ENCODE measurements at places on chromosomes 3 and 15.
A peak's percentile ranks its signal among the peaks of the same experiment; 100 is the strongest.

GRCh38 chr3:41394896-41395295 lies 195.6 kb downstream of the CTNNB1 start:
- no peak for DNase-seq

GRCh38 chr3:48411041-48411588 lies 18.8 kb downstream of the PLXNB1 start:
- DNase-seq, result no peak

- no peak for DNase-seq
These were observed 1371.6 kb downstream of the NSUN3 start for GRCh38 chr3:95434491-95434890.

DNA sequence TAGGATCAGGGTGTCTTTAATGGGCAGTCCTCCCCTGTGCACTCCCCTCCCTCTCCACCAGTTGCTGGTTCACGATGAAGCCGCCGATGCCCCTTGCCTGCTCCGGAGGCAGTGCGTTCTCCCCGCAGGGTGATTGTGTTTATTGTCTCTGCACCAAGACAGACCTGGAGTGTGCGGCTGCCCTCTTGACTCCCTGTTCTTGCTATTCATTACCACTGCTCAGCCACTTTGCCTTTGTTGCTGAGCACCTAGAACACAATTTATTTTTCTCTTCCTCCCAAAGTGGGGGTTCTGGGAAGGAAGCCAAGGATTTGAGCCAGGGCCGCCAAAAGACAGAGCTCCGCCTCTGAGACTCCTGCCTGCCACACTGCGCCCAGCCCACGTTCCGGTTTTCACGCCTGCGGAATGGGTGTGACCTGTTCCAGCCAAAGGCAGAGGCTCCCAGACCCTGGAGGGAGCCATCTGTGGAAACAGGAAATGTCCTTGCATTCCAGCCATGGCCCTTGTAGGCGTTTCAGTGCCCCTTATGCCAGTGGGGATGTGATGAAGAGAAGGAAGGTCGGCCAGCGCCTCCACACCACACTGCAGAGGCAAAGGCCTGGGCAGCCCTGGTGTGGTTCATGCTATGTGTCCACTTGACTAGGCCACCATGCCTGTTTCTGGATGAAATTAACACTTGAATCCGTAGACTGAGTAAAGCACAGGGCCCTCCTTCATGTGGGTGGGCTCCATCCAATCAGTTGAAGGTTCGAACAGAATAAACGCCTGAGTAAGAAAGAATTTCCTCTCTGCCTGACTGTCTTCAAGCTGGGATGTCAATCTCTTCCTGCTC lies 85.8 kb downstream of the HMG20A start:
- no peak for DNase-seq

DNA sequence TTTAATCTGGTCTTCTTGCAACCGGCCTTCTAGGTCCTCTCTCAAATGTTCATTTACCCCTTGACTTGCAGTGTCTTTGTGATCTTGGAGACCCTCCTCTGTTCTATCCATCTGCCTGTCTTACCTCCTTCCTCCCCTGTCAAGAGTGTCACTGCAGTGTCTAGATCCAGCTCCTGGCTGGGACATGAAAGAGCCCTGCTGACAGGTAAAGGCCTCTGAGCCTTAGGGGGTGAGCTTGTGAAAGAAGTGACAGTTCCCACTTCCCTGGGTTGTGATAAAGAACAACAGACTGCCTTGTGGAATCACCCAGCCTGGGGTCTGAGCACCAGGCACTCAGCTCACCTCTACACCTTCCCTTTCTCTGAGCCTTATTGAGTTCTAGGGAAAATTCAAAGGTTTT lies 68.0 kb downstream of the CDC25A start:
- no peak for DNase-seq

DNA sequence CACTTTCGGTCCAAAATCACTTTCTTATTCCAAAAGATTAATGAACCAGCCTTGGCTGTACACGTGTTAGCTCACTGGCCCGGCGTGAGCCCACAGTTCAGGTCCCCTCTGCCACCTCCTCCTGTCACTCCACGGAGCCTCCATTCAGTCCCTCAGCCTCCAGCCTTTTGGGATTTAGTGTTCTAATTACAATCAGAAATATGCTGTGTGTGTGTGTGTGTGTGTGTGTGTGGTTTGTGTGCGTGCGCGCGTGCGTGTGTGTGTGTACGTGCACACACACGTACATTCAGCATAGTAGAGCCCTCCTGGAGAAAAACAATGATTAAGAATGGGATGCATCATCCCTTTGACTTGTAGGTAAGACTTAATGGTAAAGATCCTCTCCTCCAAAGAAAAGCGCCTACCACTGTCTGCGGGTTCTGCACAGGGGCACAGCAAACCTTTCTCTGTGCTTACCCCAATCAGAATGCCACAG lies 801 bp downstream of the CA12 start:
- DNase-seq, result no peak

GRCh38 chr3:181174676-181175233 lies 185.2 kb upstream of the DNAJC19 start:
- DNase-seq, result no peak

DNA sequence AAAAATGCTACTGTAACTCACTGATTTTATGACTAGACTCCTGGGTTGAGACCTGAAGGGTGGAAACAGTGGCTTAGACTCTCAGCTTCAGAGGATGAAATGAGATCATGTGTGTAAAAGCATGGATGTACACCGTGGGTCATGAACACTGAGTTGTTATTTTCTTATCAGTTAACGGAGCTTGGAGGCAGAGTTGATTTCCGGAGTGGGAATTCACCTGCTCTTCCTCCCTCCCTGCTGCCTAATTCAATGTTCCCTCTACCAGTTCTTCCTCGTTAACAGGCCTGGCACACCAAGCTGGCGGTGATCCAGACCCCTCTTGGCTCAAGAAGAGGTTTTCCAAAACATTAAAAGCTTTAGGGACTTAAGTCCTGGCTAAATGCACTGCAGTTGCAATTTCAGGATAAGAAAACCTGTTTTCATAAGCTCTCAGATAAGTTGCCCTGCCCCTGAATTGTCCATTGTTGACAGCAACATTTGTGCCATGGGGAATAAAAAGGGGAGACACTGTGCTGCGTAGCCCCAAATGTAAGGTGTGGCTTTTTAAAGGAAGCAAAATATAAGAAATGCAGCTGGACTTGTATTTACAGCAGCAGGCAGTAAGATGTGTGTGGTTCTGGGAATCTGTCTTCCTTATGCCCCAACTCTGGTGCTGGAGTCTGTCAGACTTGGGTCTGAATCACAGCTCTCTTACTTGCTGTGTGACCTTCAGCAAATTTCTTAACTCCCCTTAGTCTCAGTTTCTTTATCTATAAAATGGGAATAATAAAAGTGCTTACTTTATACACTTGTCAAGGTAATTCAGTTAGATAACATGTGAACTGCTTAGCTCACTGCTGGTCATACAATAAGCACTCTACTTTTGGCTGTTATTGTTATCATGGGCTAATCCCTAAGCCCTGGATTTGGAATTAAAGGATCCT lies 9.9 kb downstream of the PDIA5 start:
- no peak for DNase-seq

- no peak for DNase-seq
These were observed 46.8 kb downstream of the PRICKLE2 start for GRCh38 chr3:64178419-64178818.

GRCh38 chr3:67884345-67884744 lies 229.9 kb upstream of the SUCLG2 start:
- DNase-seq, result no peak

- no peak for DNase-seq
These were observed 12.3 kb downstream of the POGLUT1 start for GRCh38 chr3:119481079-119481478.

DNA sequence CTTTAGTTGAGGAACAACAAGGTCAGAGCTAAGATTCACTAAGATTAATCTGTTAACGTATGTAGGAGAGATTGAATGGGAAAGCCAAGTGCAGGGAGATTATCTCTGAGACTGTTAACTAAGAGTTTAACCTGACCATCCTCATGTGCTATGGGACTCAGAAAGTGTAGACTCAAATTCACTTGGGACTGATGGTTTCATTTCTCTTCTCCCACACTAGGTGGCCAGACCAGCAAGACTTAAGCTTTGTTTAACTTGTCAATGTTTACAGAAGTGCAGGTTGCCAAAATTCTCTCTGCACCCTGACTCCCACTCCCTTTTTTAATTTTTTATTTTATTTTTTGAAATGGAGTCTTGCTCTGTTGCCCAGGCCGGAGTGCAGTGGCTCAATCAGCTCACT lies 6.3 kb upstream of the HEXA start:
- no peak for DNase-seq

DNA sequence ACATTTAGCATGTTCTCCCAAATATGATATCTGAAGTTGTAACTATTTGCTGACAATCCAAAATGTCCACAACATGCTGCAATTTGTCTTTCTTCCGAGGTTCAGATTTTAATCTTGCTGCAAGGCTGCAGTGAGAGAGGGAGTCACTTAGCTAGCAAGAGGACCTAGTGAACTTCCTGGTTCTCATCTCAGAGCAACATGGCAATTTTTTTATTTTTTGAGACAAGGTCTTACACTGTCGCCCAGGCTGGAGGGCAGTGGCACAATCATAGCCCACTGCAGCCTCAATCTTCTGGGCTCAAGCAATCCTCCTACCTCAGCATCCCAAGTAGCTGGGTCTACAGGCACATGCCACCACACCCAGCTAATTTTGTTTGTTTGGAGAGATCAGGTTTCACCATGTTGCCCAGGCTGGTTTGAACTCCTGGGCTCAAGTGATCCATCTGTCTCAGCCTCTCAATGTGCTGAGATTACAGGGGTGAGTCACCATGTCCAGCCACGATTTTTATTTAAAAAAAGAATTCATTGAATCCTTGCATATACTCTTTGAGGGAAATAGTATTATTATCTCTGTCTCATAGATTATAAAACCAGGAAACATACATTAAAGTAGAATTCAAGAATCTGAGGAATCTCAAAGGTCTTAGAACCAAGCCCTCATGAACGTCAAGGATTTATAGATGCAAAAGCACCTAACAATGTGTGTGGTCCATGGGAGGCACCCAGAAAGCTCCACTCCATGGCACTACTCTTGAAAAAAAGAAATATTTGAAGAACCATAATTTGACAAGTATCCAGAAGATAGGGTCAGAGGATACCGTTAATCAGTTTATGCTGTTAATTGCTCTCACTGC lies 9.1 kb downstream of the HDC start:
- DNase-seq, result no peak

DNA sequence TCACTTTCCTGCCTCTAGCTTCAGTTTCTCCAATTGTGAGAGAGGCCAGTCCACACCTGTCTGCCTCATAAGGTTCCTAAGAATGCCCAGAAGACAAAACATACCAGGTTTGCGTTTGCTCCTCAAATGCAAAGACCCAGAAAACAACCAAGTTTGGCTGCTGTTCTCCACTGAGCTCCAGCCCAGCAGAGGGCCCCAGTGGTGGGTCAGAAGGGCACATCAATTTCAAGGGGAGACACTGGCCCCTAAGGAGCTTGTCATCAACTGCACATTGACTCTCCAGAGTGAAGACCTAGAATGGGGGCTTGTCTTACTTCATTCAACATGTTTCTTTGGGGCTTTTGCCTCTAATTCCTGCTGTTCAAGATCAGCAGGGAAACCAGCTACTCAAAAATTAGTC lies 127.9 kb upstream of the SLC6A11 start:
- no peak for DNase-seq

GRCh38 chr3:193943200-193943599 lies 192.7 kb upstream of the HES1 start:
- DNase-seq, result no peak

GRCh38 chr3:13025778-13026518 lies 47.3 kb downstream of the IQSEC1 start:
- no peak for DNase-seq

DNA sequence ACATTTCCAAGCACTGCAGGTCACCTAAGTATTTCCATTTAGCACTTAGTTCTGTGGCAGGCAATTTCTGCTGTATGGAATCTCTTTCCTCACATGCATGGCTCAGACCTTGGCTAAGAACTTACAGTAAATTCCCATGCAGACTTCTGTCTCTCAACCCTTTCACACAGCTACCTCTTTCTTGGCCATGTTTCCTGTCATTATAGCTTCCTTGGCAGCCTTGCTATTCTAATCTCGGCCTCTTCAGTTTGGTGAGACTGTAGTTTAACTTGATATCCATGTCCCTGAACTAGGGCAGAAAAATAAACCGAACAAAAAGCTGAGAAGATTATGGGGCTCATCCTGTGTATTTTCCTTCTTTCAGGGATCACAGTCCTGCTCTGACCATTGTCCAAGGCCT lies 96.0 kb downstream of the SPATA16 start:
- no peak for DNase-seq

GRCh38 chr3:194194051-194194756 lies 58.3 kb downstream of the HES1 start:
- no peak for DNase-seq

DNA sequence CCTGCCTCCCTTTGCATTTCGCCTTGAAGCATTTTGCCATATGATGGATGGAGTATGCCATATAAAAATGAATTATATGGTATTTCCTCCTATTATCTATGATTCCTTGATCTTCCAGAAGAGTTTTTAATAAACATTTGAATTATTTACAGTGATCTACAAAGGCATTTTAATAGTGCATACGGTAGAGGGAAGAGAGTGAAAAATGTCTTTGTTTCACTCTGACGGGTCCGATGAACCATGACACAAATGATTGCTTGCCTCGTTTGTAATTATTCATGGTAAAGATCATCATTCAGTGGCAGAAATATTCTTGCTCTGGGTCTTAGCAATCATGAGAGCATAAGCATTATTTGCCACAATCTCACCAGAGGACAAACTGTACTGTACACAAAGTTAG lies 1010.9 kb downstream of the NTRK3 start:
- DNase-seq, result no peak

GRCh38 chr3:133475245-133476010 lies 75.6 kb downstream of the BFSP2 start:
- no peak for DNase-seq

DNA sequence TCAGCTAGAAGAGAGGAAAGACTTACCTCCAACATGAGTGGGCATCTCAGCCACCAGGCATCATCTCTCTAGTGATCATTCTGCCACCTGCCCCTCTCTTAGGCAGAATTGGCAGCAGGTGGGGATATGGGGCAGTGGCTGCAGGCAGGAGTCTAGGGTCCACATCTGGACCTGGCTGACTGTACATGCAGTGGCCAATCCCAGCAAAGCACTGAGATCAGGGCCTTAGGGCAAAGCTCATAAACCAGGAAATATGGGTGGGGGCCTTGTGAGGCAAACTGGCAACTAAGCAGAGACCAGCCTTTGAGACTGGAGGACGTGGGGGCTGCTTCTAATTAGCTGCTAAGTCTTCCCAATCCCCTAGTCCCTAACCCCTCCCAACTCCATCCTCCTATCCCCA lies 12.9 kb downstream of the POMGNT2 start:
- no peak for DNase-seq

GRCh38 chr3:19543212-19543841 lies 390.7 kb downstream of the EFHB start:
- no peak for DNase-seq

- DNase-seq, result peak; percentile 8
These were observed 288.9 kb downstream of the SHQ1 start for GRCh38 chr3:72559385-72559784.

Measured in CD4-positive, alpha-beta T cell treated with Interleukin-21 for 1 hour (primary cell).